ENCODE measurements at places on chromosomes 1 and 21.
A peak's percentile ranks its signal among the peaks of the same experiment; 100 is the strongest.

- no peak for DNase-seq
Measured at GRCh38 chr1:195218428-195219212, 1389.6 kb downstream of the KCNT2 start.

- DNase-seq, result no peak
Measured at GRCh38 chr21:34022627-34023335, 50.6 kb upstream of the MRPS6 start.

GRCh38 chr1:24294228-24294672, 24.9 kb upstream of the GRHL3 start:
- no peak for DNase-seq

DNA sequence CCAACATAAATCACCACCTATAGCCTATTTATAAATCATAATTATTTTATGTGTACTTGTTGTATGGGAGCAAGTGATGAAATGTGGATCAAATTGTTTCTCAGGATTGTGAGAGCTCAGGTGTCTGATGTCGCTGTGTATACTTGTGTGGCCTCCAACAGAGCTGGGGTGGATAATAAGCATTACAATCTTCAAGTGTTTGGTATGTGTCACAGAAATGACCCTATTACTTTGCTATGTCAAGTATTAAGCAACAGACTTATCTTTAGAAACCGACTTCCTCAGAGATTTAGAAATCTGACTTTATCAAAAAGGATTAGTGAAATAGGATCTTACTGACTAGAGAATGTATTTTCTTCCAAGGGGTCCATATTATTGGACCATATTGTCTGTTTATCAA, 280.9 kb downstream of the TPR start:
- DNase-seq, result no peak

DNA sequence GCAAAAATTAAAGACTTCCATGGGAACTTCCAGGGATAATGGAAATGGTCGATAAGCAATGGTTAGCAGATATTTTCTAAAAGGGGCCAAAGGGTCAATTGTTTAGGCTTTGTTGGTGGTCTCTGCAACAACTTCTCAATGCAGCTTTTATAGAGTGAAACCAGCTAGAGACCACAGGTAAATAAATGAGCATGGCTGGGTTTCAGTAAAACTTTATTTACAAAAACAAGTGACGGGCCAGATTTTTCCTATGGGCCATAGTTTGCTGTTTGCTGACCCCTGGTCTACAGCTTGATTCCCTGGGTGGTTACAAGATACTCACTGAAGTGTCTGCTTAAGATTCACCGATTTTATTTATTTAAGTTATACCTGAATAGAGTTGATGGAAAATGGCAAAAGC, 22.6 kb upstream of the PRDM15 start:
- no peak for DNase-seq

GRCh38 chr1:934991-935750, 11.4 kb downstream of the SAMD11 start:
- no peak for DNase-seq

DNA sequence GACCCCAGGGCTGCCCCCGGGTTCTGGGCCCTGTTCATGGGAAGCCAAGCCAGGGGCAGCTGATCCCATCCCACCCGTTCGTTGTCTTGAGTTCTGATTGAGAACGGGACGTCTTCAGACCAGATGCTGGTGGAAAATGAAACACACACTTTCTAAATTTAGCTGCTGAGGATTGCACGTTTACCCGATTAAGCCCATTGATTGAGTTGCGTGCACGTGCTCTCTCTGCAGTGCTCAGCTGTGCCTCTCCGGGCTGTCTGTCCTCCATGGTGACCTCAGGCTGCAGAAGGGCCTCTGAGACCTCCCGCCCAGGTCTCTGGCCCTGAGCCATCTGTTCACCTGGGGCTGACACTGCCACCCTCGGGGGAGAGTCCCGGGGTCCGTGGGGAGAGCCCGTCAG, 27.0 kb upstream of the PEX10 start:
- no peak for DNase-seq

- DNase-seq, result no peak
Measured at GRCh38 chr1:175399795-175400194, 207.2 kb upstream of the KIAA0040 start.

GRCh38 chr1:189834813-189835212, 642.9 kb downstream of the BRINP3 start:
- no peak for DNase-seq

GRCh38 chr1:164660412-164660772, 101.4 kb downstream of the PBX1 start:
- DNase-seq, result no peak

- no peak for DNase-seq
Measured at GRCh38 chr1:153357853-153358690, at the start of gene S100A9. S100A9 (plus strand) TSS chr1:153357854; CDS start chr1:153358284, 430 bp downstream.

- DNase-seq, result no peak
Measured at GRCh38 chr21:42784276-42784675, 95.1 kb downstream of the WDR4 start.

GRCh38 chr1:31400393-31400792, 12.6 kb upstream of the SERINC2 start:
- DNase-seq, result no peak

DNA sequence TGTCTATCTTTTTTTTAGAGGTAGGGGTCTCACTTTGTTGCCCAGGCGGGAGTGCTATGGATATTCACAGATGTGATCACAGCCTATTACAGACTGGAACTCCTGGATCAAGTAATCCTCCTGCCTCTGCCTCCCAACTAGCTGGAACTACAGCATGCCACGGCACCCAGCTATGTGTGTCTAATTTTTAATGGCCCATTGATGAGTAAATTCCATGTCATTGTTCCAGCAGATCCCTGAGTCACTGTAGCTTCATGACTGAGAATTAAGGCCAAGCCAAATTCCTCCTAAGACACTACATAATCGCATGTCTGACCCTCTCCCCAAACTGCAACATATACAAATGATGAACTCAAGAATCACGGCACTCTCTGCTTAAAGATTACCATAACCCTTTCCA, 84.2 kb upstream of the RGS2 start:
- DNase-seq, result no peak

DNA sequence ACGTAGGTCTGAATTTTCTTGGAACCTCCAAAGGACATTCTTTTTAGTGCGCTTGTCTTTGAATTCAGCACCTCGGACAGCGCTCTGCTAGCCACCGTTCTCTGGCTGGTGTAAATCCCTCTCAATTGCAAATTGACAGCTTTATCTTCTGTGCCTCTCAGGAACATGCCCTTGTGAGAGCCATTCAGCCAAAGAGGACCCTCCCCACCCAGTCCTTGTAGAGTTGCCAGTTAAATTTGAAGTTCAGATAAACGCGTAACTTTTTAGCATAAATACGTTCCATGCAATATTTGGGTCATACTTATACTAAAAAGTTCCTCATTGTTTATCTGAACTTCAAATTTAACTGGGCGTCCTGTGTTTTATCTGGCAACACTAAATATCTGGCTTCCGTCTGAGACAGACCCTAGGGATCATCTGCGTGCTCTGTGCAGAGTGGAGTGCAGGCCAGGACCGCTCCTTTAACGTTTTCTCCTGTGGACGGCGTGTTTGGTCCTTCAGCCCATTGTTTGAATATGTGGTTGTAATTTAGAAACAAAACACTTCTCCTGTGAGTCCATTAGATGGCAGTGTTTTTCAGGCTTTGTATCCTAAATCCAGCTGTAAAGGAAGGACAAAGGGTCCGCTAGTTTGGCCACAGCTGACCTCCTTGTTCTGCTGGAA, 7.0 kb downstream of the KCNAB2 start:
- peak; percentile 70 for DNase-seq

GRCh38 chr1:227869279-227869842, 53.9 kb downstream of the PRSS38 start:
- DNase-seq, result no peak

DNA sequence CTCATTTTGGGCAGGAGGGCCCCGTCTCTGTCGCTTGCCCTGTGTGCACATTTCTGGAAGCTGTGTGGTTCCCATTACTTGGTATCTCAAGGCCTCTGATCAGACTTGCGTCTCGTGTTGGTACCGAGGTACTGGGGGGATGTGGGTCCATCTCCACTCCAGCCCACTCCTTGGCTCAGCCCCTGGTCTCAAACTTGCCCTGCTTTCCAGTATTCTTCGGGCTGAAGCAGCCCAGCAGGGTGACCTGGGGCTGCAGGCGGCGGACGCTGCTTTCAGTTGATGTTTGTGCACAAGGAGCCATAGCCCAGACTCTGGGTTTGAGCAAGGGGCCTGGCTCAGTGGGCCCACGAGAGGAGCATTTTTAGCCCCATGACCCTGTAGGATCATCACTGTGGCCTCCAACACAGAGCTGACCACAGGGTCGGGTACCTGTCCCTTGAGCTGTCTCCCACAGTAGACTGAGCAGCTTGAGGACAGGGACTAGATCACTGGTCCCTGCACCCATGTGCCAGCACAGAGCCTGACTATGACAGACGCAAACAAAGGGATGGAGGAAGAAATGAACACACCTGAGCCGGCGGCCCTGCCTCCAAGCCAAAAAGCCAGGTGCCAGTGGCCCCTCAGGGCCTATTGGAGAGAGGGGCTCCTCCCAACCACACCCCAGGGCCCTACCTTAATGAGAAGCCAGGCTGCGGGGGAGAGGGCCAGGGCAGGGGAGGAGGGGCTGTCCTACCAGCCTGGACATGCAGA, 46.8 kb downstream of the CHD5 start:
- no peak for DNase-seq

DNA sequence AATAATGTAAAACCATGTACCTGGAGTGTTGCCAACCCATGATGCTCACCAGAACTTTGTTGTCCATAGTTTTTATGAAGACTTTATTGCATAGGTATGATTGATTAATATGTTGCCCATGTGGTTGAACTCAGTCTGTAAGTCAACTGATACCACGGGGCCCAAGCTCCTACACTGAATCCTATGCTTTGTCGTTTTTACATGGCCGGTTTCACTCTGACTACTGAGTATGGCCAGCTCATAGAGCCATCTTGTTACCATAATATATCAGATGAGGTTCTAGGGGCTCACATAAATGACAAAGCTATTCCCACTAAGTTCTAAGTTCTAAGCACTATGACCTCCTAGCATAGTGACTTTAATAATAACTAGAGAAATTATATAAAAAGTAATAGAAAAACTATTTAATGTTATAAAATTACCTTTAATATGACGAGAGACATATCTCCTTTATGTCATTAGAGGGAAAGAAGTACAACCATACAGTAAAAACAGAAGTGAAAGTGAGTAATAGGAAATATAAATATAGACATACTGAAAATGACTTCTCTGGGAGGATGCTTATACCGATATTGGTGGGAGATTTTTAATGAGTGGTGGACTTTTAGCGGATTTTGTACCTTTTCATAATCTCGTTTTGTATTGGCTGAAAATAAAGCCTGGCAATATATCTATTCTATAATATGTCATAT, 983.4 kb upstream of the PRMT6 start:
- no peak for DNase-seq

DNA sequence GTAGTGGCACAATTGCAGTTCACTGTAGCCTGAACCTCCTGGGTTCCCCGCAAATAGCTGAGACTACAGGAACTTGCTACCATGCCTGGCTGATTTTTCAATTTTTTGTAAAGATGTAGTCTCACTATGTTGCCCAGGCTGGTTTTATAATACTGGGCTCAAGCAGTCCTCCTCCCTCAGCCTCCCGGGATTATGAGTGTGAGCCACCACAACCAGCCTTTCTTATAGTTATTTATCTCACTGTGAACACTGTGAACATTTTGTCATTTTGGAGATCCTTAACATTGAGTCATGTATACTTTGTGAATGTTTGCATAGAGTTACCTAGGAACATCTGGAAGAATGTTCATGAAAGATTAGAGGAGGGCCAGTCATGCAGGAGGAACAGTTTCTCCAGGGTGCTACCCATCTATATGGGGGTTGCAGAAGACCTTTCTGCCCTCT, 127.1 kb upstream of the CACYBP start:
- no peak for DNase-seq

DNA sequence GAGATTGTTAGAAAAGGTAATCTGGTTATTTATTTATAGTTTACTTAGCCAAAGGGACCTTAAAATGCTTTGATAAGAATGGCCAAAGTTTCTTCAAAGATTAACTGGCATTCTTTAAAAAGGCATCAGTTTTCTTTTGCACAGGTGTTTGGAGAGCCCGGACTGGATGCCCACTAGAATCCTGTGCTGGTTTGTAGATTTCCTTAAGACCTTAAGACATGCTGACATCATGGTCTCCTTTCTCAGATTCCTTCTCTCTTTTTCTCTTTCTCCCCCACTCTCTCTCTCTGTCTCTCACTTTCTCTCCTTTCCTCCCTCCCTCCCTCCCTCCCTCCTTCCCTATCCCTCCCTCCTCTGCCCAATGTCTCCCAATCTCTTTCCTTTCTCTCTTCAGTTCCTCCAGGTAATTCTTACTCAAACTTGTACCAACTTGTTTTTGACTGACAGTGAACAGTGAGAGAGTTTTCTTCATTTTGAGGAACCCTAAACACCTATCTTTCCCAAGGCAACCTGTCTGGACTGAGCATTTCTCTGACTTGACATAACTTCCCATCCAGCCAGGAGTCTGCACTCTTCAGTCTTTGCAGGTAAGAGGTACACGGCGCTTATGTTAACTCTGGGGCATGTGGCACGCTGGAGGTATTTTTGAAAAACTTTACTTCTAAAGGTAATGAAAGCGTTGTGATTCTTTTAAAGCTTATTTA, at the start of gene KCNJ15:
TSS of gene KCNJ15 (plus strand) at position 393 of the 704 bp plus-strand sequence. CDS start 42,271 bp downstream, outside the sequence.
- DNase-seq, result no peak

DNA sequence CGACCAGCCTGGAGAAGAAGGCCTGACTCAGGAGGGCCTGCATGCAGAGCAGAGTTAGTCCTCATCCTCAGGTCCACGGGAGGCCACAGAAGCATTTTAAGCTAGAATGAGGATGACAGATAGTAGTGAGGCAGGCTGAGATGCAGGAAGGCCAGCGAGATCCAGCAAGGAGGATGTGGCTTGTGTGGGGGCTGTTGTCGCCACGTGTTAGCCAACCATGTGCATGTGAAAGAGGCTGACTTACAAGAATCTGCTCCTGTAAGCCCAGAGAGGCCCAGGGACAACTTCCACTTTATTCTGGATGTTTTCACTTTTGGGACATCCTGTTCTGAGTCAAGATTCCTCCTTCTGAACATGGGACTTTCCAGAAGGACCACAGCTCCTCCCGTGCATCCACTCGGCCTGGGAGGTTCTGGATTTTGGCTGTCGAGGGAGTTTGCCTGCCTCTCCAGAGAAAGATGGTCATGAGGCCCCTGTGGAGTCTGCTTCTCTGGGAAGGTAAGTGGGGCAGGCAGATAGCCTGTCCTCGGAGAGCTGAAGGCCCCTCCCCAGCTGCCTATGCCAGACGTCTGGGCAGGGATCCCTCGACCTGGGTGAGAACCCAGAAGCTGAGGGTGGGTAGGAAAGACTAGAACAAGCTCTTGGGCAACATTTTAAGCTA, at the start of gene SLAMF8:
TSS of gene SLAMF8 (plus strand) at position 433 of the 661 bp plus-strand sequence. CDS start at position 459, 26 bp downstream.
- peak; percentile 43 for DNase-seq

DNA sequence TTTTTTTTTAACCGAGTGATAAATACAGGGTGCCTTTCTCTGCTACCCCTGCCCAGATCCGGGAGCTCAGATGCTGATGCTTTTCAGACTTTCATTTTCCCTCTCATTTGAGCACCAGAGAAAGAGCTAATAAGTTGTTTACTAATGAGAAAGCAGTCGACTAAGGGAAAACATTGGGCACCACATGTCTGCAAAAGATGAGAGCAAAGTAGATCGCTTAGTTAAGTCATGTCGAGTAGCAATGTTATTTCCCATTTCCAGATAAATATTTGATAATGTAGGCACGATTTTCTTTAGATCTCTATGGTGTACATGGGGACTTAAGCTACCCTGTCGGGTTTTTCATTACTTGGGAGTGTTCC, 1.2 kb downstream of the PKN2 start:
- no peak for DNase-seq

Data from GM13977 (cell line).